ENCODE measurements at places on chromosomes 4 and X. TPM values are rescaled to one million over a fixed set of nuclear protein-coding genes. Genes with fewer than 3 reads are reported as not detected.
A peak's percentile ranks its signal among the peaks of the same experiment; 100 is the strongest.

Gene WAS
- 164 TPM for total RNA-seq

DNA sequence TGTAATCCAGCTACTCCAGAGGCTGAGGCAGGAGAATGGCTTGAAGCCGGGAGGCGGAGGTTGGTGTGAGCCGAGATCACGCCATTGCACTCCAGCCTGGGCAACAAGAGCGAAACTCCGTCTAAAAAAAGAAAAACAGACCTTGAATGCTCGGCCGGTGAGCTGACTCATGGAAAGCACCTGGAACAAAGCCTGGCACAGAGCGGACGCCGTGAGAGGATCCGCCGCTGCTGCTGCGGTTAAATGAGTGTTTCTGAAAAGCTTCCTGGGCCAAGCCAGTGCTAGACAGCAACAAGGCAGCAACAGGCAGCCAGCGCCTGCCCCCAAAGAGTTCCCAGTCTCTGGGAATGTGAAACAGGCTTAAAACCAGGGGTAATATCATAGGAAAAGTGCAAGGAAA, 186.4 kb downstream of the AFAP1 start:
- peaks cover 32% of the 10 kb centered on the region for H3K4me1 ChIP-seq
- H3K4me3 ChIP-seq = no peak overlapping the region
- no peaks in the 10 kb centered on the region for H3K27me3 ChIP-seq
- DNase-seq = no peak
- no peaks in the 10 kb centered on the region for H3K36me3 ChIP-seq

- H3K36me3 ChIP-seq = peaks cover 19% of the 10 kb centered on the region
- H3K4me1 ChIP-seq = peaks cover 3% of the 10 kb centered on the region
- H3K4me3 ChIP-seq = no peak overlapping the region
- no peak overlapping the region for H3K27ac ChIP-seq
- H3K27me3 ChIP-seq = no peaks in the 10 kb centered on the region
These were observed 4.4 kb upstream of the CXorf38 start for GRCh38 chrX:40651620-40652223.

Gene CXCL3
- not detected for total RNA-seq

Gene HHIP
- total RNA-seq = not detected

DNA sequence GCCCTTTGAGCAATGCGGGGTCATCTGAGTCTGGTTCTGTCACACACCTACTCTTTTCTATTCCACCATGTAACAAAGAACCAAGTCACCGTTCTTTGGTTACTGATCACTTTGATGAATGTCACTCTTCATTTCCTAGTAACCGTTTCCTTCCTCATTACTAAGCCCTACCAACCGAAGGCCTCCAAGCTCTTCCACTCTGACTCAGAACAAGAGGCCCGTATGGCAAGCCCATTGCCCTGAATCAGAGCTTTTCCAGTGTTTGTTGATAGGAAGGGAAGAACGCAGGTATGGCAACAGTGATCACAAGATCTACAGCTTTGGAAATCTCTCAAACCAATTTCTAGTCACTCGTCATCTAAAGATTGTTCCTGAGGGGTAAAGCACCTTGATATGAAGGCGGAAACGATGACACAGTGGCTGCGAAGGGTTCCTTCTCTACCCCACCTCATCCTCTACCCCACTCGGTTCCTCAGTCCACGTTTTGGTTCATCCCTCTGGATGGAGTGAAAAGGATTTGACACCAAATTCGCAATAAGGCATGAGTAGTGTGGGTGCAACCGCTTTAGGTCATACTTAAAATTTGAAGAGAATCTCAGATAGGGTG, 28.0 kb upstream of the CD40LG start:
- H3K27me3 ChIP-seq = no peaks in the 10 kb centered on the region
- H3K4me1 ChIP-seq = peaks cover 84% of the 10 kb centered on the region
- H3K36me3 ChIP-seq = peaks cover 30% of the 10 kb centered on the region
- DNase-seq = peak; percentile 35
- peak overlapping the region; percentile 60 for H3K27ac ChIP-seq

Gene FAM149A
- 0.66 TPM for total RNA-seq

Data from activated CD8-positive, alpha-beta T cell treated with anti-CD3 and anti-CD28 coated beads, Interleukin-2, amount 10 ng/mL, durations not matched to agents 7 days and 5 days (primary cell).